ENCODE measurements at places on chromosomes 1 and 21.

GRCh38 chr1:85943526-85943925, 213.0 kb downstream of the COL24A1 start:
- no peak for DNase-seq

DNA sequence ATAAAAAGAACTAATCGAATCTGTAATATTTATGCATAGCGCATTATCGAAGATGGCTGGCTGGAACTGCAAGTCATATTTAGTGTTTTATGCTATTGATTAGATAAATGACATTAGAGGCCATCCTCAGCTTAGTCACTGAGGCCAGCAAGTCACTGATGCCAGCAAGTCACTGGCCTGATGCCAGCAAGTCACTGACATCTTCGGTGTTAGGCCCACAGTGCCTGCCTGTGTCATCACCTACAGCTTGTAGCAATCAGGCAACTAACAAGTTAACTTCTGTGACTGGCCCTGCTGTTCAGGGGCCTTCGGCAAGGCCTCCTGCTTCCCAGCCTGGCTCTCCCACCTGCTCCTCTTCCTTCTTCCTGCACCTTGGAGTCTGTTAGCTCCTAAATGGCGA, 65.6 kb upstream of the SCCPDH start:
- no peak for DNase-seq

DNA sequence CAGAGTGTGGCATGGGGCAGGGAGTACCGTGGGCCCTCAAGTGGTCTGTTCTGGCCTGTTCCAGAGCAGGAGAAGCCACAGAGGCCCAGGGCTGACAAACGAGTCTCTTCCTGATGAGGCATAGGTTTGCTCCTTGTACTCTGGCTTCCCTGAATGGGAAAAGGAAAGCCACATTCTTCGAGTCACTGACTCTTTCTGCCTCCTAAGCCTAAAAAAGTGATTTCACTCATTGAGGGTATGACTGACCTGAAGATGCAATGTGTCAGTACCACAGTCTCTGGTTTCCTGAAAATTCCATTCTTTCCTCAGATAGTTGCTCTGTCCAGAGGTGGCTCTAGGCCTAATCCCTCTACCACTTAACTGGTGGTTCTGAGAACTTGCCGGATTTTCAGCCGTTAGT, 92.3 kb downstream of the KCNN3 start:
- no peak for DNase-seq

GRCh38 chr1:11822091-11822490, 16.1 kb downstream of the CLCN6 start:
- peak; percentile 21 for DNase-seq

DNA sequence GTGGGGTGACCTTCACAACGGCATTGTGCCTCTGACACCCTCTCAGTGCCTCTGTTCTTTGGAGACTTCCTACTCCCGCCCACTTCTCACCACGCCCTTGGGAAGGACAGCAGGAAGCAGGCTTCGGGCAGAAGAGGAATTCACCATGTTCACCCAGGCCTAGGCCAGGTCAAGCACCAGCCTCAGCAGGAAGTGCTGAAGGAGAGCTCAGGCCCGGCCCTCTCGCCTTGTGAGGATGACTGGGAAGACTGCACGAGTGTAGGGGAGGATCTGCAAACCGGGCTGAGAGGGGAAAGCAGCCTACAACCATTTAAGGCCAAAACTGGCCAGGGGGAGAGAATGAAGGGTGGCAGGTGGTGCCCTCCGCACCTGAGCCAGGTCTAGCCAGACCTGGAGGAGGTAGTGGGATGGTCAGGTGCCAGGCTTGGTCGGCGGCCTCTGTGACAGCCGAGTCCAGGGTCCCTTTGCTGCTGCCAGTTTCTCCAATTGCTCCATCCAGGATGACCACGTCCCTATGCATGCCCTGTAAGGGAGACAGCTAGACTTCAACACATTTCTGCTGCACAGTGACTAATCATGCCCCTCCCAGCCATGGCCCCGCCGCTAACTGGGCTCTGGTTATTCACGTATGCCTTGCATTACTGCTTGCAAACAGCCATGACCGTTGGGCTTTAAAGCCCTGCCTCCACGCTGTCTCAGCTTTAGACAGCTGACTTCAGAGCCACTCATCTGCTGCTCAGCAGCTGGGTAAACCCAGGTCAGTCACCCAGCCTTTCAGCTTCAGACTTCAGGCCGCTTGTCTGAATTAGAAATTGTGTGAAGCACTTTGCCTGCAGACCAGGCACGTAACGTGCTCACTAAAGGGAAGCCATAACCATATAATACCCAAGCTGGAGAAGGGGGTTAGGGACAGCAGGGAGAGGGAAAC, 8.9 kb downstream of the MRTO4 start:
- DNase-seq = peak; percentile 85

- DNase-seq = no peak
These were observed 194.4 kb upstream of the KAZN start for GRCh38 chr1:14403961-14404645.

DNA sequence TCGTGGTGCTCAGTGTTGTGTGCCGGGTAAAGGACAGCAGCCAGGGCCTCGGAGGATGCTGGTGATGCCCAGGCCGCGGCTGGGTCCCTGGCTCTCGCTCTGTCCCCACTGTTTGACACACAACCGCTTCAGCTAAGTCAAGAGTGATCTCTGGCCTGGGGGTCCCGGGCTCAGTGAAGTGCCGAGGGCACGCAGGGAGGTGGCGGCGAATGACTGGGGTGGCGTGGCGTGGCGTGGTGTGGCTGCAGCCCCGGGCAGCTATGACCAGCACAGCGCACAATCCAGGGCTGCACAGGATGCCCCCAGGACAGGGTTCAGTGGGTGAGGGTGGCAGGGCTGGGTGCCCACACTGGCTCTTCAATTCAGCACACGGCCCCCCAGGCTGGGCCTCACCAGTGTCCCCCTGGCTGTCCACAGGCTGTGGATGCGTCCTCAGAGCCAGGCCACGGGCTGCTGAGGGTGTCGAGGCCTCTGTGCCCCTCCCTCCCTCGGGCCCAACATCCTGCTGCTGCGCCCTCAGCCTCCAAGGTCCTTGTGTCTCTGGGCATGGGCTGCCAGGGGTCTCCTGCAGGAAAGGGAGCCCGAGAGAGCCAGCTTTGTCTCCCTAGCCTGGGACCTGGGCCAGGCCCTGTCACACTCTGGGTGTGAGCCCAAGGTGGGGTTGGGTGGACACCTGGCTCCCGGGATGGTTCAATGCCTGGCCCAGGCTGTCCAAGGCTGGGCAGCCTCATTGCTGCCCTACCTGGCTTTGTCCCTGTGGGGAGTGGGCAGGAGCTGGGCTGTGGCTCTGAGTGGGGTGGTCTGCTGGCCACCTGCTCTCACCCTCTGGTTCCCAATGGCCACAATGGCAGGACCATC, 12.0 kb upstream of the SKI start:
- no peak for DNase-seq

- peak; percentile 35 for DNase-seq
These were observed 2.8 kb downstream of the GCSAML start for GRCh38 chr1:247551721-247552120.
